ENCODE measurements at places on chromosomes 3 and 15.
A peak's percentile ranks its signal among the peaks of the same experiment; 100 is the strongest.

- no peak for DNase-seq
Measured at GRCh38 chr3:95289295-95289694, 1226.4 kb downstream of the NSUN3 start.

DNA sequence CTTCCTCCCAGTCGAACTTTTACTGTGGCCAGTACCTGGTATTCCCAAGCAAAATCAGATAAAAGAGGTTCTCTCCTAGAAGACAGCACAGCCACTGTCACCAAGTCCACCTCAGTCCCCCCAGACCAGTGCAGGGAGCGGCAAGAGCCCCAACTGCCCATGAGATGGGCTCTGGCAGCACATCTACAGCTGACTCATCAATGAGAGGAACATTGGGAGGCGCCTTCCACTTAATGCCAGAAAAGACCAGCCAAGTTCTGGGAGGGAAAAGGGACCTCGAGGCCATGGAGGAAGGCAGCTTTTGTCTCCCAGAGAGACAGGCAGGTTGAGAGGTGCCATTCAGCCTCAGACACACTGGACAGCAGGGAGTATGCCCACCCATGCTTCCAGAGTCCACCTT, 28.2 kb downstream of the POC1A start:
- DNase-seq = no peak

GRCh38 chr15:38530113-38530512, 34.5 kb downstream of the RASGRP1 start:
- DNase-seq = peak; percentile 19

DNA sequence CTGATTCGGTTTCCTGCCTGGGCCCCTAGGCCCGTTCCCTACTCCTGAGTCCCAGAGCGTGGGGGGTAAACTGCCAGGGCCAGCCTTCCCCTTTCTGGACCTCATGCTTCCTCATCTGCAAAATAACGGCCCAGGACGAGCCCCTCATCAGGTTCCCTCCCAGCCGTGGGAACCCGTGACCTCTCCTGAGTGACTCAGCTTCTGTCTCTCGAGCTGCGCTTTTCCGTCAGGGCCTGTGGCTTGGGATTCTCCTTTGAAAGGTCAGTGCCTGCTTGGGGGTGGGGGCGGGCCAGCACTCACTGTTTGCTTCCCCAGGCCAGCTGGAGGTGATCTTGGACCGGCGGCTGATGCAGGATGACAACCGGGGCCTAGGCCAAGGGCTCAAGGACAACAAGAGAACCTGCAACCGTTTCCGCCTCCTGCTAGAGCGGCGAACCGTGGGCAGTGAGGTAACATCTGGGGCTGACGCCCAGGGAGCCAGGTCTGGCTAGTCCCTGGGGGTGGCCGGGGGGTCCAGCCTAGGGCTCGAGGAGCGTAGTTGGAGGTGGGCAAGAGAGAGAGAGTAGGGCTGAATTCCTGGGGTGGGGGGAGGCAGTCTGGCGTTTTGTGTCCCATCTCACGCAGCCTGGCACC, 12.8 kb downstream of the MAN2A2 start:
- no peak for DNase-seq

GRCh38 chr15:55928955-55929354, 64.5 kb downstream of the NEDD4 start:
- DNase-seq = no peak

GRCh38 chr3:48364840-48365239, 7.2 kb upstream of the FBXW12 start:
- no peak for DNase-seq

DNA sequence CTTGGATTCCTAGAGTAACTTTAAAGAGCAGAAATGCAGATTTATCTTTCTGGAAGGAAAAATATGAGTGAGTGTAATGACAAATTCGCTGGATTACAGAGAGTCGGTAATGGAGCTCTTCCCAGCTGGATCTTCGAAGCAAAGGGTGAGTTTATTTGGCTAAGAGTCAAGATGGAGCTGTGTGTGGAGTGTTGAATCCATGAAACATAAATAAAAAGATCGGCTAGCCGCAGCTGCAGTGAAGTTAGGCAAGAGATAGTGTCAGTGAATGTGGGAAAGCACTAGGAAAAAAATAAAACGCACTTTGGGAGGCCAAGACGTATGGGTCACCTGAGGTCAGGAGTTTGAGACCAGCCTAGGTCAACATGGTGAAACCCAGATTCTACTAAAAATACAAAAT, 10.3 kb downstream of the NAALADL2 start:
- no peak for DNase-seq

- no peak for DNase-seq
Measured at GRCh38 chr3:139586420-139587017, 47.0 kb upstream of the RBP1 start.

- no peak for DNase-seq
Measured at GRCh38 chr15:67224889-67225288, 29.6 kb downstream of the AAGAB start.

- DNase-seq = no peak
Measured at GRCh38 chr3:176247191-176247590, 950.1 kb downstream of the TBL1XR1 start.

Data from stimulated activated CD4-positive, alpha-beta T cell treated with anti-CD3 and anti-CD28 coated beads, Interleukin-4, amount 100 ng/mL, for 1 hour (primary cell).